Astrocyte of the spinal cord (primary cell): ENCODE measurements at places on chromosomes 5 and 9.

DNA sequence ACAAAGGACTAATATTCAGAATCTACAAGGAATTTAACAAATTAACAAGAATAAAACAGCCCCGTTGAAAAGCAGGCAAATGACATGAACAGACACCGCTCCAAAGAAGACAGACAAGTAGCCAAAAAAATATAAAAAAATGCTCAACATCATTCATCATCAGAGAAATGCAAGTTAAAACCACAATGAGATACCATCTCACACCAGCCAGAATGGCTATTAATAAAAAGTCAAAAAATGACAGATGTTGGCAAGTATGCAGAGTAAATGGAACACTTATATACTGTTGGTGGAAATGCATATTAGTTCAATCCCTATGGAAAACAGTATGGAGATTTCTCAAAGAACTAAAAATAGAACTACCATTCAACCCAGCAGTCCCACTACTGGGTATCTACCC lies 302.7 kb upstream of the RGMB start:
- DNase-seq, result no peak

GRCh38 chr5:175438234-175438857 lies 5.6 kb downstream of the DRD1 start:
- no peak for DNase-seq

DNA sequence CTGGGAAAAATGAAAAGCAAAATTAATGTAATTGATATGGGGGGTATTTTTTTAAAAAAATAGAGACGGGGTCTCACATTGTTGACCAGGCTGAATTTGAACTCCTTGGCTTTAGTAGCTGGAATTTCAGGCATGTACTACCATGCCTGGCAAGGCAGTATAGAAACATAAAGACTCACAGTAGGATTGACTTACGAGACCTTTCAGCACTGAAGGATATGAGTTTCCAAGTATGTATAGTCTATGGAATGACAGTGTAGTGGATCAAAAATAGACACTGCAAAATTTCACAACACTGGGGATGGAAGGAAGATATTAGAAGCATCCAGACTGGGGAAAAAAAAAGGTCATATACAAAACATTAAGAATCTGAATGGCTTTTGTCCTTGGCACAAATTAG lies 6.8 kb downstream of the DCP2 start:
- DNase-seq, result no peak

- no peak for DNase-seq
Measured at GRCh38 chr9:137237759-137238726, 3.0 kb upstream of the TUBB4B start.

GRCh38 chr5:65108786-65109743 lies 340.3 kb downstream of the CWC27 start:
- DNase-seq, result peak; percentile 40
